ENCODE measurements at places on chromosomes 5 and 9.

DNA sequence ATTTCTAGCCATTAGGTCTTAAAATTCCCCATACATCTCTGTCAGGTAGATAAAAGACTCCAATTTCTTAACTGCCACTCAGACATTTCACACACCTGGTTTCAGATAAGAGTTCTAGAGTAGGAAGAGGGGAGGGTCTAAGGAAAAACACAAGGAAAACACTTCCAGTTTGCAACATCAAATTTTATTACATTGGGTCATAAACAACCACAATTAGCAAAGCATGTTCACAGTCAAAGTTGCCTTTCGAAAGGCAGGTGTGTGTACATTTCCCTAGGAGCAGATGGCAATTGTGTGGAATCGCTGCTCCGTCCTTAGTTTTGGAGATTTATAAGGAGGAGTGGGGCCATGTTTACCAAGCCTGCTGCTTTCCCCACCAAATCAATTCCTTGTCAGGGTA is 120.8 kb downstream of the DMRT2 start:
- no peak for DNase-seq

- DNase-seq, result no peak
These were observed 56.3 kb downstream of the ST8SIA4 start for GRCh38 chr5:100846772-100847171.

GRCh38 chr5:79529110-79529509 is 15.2 kb upstream of the HOMER1 start:
- no peak for DNase-seq

- no peak for DNase-seq
These were observed 30.4 kb downstream of the RAB14 start for GRCh38 chr9:121171236-121171635.

Data from activated CD4-positive, CD25-positive, alpha-beta regulatory T cell (primary cell).